Activated CD4-positive, alpha-beta T cell treated with anti-CD3 and anti-CD28 coated beads, Interleukin-2, amount 50 U/mL, for 1 hour (primary cell): ENCODE measurements at places on chromosomes 16 and 17.

- no peak for DNase-seq
Measured at GRCh38 chr16:11727796-11728543, 14.7 kb downstream of the TXNDC11 start.

- DNase-seq: no peak
Measured at GRCh38 chr17:29010586-29010985, 4.8 kb upstream of the SEZ6 start.

- DNase-seq: no peak
Measured at GRCh38 chr17:38797158-38797490, 2.2 kb downstream of the PIP4K2B start.

- no peak for DNase-seq
Measured at GRCh38 chr16:3952737-3953131, 72.2 kb upstream of the CREBBP start.

GRCh38 chr16:57445510-57445909, 1.7 kb downstream of the CIAPIN1 start:
- DNase-seq: no peak

GRCh38 chr16:74893541-74893940, 91.4 kb downstream of the WDR59 start:
- no peak for DNase-seq

- no peak for DNase-seq
Measured at GRCh38 chr17:39949028-39949427, 13.8 kb upstream of the GSDMA start.

DNA sequence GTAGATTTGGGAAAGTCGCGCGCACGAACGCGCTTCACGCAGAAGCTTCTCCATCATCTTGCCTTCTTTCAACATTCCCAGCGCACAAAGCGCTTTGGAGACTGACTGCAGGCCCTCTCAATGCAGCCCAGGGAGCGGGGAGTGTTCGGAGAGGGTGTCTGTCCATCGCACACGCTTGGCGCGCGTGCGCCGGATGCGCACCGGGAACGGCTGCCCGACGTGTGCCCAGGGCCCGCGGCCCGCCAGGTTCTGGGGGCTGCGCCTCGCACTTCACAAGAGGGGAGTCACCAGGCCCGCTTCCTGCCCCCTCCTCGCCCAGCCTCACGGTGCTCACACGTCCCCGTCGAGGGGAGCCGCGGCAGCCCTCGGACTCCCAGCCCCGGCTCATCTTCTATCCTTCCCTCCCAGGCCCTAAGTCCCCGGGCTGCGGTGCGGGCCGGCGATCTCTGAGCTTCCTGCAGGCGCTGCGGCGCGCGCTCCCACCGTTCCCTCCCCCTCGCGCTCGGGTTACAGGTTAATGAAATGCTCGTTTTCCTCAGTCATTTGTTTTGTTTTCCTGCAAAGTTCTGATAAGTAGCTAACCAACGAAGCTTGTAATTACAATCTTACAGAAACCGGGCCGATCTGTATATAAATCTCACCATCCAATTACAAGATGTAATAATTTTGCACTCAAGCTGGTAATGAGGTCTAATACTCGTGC, 2.8 kb upstream of the IRX3 start:
- DNase-seq: no peak

DNA sequence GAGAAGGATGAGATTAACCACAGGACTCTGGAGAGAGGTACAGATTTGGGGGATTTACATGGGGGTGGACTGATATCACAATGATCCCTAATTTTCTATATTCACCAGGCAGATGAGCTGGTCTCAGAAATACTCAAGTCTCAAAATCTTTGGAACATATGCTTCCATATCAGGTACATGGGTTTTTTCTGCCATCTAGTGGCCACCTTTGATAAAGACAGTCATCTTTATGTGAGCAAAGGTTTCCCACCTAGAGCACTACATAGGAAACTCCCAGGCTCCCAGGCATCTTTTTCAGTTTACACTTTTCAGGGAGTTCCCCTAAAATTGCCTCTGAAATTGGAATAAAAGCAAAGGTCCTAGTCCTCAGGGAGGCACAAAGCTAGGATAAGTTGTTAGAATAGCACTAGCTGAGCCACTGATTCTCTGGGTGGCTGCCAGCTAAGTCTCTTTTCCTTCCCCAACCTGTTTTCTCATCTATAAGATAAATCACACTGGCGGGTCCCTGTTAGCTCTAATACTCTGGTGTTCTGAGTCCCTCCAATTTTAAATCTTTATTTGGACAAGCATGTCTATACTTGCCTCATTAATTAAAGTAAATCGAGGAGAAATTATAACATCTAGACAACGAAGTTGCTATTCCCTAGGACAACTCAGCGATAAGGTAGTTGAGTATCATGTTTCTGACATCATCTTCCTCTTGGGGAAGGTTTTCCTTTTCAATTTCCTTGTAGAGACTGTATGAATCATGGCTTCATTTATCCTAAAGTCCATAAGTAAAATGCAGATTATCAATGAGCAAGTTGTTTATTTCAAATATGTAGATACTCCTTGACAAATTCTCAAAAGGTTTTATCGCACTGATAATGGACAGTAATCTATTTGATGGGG, 19.0 kb upstream of the MON1B start:
- no peak for DNase-seq

DNA sequence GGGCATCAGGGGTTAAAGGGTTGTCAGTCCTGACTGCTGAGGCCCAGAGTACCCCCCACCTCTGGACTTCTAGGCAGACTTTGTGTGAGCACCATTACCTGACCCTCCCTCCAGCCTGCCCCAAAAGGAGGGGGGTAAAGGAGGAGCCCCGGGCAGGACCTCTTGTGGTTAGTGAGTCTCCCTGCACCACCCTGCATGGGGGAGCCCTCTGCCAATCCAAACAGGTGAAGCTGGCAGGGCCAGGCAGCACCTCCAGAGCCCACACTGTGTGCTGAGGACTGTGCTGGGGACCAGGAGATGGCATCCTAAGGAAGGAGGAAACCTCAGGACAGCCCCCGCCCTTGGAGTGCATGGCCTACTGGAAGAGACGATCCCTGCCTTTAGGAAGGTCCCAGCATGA, 2.6 kb upstream of the KRT14 start:
- DNase-seq: no peak
